Posterior cingulate gyrus (tissue), 11 donors: ENCODE measurements at places on chromosomes 7 and 10.

GRCh38 chr7:22618528-22618927 is 108.5 kb upstream of the IL6 start:
- no peak for DNase-seq

- DNase-seq = no peak
These were observed 146.6 kb upstream of the FRMD4A start for GRCh38 chr10:14477408-14477710.

GRCh38 chr7:33854801-33855350 is 50.5 kb upstream of the BMPER start:
- no peak for DNase-seq

GRCh38 chr10:29688230-29688661 is 53.5 kb upstream of the SVIL start:
- DNase-seq = no peak

GRCh38 chr10:357201-357950 is 222.1 kb downstream of the ZMYND11 start:
- DNase-seq = no peak

- no peak for DNase-seq
These were observed 648.5 kb upstream of the NRP1 start for GRCh38 chr10:33982995-33983394.

GRCh38 chr7:108367946-108368345 is 88.3 kb downstream of the NRCAM start:
- DNase-seq = no peak

GRCh38 chr7:31190906-31191305 is 138.8 kb downstream of the ADCYAP1R1 start:
- DNase-seq = no peak

DNA sequence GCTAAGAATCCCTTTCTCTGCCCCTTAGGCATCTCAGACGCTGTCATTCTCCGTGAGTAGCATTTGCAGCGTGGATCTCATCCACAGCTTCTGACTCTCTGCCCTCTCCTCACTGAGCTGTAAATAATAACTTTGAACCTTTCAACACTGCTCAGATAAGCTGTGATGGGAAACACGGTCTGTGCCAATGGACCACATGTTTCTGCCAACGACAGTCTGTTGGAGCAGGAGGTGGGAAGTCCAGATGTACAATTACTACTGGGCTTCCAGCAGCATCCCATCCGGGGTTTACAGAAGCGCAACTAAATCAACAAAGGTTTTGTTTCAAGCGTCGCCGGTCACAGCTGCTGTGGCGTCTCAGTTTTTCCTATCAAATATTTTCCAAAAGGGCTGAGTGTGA is 1110.6 kb downstream of the TYW1 start:
- no peak for DNase-seq

DNA sequence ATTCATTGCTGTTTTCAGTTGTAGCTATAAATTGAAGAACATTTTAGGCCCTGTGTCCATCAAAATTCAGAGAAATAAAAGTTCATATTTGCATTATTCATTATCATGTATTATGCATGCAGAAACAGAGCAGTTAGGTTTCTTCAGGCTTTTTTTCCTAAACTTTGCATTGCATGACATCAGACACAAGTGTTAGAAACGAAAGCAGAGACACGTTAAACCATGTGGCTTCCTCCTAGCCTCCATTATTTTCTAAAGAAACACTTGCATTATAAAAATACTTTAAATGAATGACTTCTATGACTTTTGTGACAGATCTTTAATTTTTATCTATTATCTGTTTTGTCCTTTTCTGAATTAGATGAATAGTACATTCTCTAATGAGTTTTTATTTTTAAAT is 8.8 kb upstream of the EBLN1 start:
- no peak for DNase-seq

DNA sequence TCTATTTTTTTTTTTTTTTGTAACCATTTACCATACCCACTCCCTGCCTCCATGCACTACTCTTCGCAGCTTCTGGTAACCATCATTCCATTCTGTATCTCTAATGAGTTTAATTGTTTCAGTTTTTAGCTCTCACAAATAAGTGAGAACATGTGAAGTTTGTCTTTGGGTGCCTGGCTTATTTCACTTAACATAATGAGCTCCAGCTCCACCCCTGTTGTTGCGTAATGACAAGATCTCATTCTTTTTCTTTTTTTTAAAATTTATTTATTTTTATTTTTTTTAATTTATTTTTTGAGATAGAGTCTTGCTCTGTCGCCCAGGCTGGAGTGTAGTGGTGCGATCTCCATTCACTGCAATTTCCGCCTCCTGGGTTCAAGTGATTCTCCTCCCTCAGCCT is 142.3 kb upstream of the PCLO start:
- DNase-seq = no peak

- DNase-seq = no peak
These were observed 93.9 kb downstream of the TACC2 start for GRCh38 chr10:122082616-122083477.

DNA sequence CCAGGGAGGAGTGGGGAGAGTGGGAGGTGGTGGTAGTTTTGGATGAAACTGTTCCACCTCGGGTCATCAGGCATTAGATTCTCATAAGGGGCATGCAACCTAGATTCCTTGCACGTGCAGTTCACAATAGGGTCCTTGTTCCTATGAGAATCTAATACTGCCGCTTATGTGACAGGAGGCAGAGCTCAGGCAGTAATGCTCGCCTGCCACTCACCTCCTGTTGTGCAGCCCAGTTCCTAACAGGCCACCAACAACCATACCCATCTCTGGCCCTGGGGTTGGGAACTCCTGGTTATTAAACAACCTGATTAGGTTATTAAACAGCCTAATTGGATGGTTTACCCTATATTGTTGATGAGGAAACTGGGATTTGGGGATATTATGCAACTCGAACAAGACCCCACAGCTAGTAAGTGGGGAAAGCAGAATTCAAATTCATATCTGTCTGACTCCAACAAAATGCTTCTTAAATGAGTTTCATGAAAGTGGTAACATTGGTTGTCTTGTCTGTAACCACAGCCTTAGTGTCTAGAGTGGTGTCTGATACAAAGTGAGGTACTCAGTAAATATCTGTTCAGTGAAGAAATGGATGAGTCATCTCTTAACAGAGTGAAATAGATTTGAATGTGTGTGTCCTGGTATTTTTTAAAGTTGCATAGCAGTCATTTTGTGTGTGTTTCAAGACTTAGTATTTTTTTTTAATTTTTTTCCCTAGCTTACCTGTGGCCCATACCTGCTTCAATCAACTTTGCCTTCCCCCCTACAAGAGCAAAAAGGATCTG is 101.6 kb downstream of the HECTD2 start:
- no peak for DNase-seq

DNA sequence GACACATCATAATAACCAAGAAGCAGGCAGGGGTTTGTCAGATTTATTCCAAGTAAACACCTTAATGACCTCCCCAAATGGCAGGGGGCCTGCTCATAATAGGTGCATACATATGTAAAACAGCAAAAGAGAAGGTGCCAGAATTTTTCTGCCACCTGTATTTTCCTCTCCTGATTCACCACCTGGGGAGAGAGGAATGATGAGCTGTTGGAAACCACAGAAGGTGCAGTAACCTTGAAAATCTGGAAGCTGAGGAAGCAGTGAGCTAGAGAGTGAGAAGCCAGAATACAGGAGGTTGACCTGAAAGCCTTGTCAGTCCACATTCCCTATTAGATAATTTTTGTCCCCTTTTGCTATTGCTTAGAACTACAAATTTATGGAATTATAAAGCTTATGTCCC is 46.2 kb upstream of the PDE1C start:
- DNase-seq = no peak

GRCh38 chr7:139915864-139916716 is 87.0 kb downstream of the TBXAS1 start:
- DNase-seq = peak; percentile 75

- DNase-seq = peak; percentile 67
These were observed 202.0 kb downstream of the MAD1L1 start for GRCh38 chr7:2030475-2031450.

- DNase-seq = no peak
These were observed 201.8 kb upstream of the ZMIZ1 start for GRCh38 chr10:78866731-78867554.

GRCh38 chr7:55307123-55307916 is 57.8 kb upstream of the LANCL2 start:
- DNase-seq = no peak

GRCh38 chr10:75640381-75640780 is 209.0 kb downstream of the LRMDA start:
- DNase-seq = no peak

GRCh38 chr7:3753868-3754267 is 452.8 kb downstream of the SDK1 start:
- DNase-seq = no peak

DNA sequence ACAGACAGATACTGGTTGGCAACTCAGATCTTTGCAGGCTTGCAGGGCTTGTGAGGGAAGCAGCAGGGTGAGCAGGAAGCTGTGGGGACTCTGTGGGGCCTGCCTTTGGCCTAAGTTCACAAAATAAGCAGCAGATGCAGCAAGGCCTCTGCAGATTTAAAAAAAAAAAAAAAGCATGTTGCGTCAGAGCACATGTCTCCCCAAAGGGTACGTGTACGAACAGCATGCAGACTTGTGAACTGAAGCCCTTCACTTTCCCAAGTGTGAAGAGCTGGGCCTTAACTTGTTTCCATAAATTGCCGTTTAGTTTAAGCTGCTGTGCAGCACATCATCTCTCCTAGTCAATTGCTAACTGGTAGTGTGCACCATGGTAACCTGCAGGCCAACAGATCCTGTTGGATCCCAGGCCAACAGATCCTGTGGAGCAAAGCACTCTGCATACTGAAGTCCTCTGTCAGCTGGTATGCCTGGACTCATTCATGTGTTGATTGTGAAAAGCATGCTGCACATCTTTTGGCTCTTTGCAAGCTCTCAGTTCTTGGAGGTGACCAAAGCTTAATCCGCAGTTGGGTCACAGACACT is 10.8 kb upstream of the XPNPEP1 start:
- DNase-seq = no peak

DNA sequence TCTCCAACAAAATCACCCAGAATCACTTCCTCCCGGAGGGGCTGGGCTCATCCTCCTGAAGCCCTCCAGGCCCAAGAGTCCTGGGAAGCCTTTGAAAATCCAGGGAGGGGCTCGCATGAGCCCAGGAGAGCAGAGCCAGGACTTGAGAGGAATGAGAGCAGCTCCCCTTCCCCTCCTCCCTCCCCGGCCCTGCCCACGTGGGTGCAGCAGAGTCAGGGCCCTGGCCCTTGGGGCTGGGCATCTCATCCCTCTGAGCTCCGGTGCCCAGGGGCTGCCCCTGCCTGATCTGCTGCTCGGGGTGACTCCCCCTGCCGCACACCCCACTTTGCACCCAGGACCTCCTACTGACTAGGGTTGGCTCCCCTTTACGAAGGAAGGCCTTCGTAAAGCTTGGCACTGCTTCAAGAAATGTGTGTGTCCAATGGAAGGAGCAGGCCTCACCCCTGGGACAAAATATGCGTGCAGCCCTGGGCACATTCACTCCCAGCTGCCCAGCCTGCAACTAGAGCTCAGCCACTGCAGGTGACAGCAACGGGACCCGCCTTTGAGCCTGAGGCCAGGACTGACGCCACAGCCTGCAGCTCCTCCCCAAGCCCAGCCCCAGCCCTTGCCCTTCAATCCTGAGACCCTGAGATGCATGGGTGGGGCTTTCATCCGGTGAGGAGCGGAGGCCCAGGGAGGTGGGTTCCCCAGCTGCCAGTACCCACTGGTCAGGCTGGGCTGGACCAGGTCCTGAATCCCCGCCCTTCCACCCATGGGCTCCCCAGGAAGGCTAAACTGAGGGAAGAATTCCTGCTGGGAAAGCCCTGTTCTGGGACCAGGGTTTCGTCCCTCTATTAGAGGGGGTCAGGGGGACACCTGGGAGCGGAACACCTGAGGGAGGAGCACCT is 21.8 kb downstream of the PWWP2B start:
- no peak for DNase-seq
